ENCODE measurements at places on chromosomes 2 and 18.

- no peak for DNase-seq
Observed at GRCh38 chr2:128638341-128639119, 319.9 kb upstream of the HS6ST1 start.

- no peak for DNase-seq
Observed at GRCh38 chr18:2089396-2089795, 481.9 kb downstream of the METTL4 start.

DNA sequence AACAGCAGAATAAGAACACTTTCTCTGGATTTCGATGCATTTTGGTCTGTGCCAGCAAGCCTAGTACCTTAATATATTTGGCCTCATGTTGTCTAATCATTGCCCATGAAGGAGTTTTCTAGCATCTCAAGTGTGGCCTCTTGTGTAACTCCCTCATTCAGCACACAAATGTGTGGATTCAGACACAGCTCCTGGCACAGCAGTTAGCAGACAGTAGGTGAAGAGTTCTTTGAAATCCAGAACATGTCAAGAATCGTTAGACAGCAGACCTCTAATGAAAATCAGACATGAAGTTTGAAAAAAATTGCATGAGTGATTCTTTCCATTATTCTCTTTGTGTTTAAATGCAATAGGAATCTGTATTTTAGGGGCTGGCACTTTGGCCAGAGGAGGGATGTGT, 177.0 kb downstream of the FMNL2 start:
- no peak for DNase-seq

DNA sequence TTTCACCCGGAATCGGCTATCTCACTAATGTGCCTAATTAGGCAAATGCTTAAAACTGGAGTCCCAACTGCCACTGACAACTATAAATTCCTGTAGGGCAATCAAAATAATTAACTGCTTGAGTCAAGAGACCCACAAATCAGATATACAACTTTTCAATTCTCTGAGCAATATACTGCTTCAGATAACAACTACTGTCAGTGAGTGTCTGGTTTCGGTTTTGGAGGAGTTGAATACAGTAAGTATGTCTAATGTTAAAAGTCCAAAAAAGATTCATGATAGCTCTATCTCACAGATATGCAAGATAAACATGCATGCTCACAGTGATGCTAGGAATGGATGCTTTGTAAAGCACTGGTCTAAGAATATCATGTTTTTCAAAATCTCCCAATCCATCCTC, 283.3 kb downstream of the NRXN1 start:
- no peak for DNase-seq

GRCh38 chr2:177741866-177742265, 330.7 kb downstream of the PDE11A start:
- DNase-seq = no peak

- DNase-seq = no peak
Observed at GRCh38 chr2:33133454-33133952, 186.8 kb downstream of the LTBP1 start.

Data from stimulated activated CD4-positive, alpha-beta T cell treated with anti-CD3 and anti-CD28 coated beads, Interleukin-4, amount 100 ng/mL, for 48 hours (primary cell).